NCI-H1436 (cell line): ENCODE measurements at places on chromosomes 7 and 10.

DNA sequence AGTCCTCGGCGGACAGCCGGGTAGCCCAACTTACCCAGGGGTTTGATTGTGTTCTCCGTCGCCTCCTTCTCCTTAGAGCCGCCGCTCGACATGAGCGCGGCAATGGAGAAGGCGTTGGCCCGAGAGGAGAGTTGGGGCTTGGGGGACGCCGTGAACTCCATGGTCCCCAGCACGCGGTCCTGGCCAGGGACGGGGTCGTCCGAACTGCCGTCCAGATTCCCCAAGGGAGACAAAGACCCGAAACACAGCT is 515 bp downstream of the TBX20 start:
- no peak for DNase-seq

DNA sequence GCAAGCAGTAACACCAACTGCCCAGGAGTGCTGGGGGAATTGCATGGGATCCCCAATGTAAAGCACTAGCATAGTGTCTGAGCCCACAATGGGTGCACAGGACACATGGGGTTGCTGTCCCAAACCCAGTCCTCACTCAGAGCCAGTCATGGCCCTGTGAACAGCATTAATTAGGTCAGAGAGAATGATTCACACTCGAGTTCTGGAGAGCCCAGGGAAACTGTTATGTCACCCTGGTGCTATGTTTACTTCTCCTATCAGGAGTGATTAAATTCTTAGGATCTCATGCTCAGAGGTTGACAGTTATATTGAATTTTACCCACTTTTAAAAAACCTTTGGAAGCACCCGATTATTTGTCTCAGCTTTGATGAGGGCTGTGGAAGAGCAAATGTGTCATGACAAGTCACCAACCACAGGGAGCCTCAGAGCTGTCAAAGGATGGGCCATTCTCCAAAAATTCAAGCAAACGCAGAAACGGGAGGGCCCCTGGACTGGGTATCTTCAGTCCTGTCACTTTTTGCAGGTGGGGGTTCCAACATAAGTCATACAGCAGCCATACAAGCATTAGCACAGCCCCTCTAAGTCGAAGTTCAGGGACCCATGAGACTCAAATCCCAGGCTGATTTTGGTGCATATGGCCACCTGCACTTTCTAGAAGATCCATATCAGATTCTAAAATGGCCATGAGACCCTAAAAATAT is 1.3 kb upstream of the RASSF4 start:
- DNase-seq, result no peak

- DNase-seq, result no peak
Observed at GRCh38 chr7:31948029-31948428, 122.2 kb downstream of the PDE1C start.

GRCh38 chr7:112298543-112299100 is 92.1 kb downstream of the ZNF277 start:
- DNase-seq, result no peak

- no peak for DNase-seq
Observed at GRCh38 chr7:12641196-12641595, 46.2 kb upstream of the ARL4A start.

- no peak for DNase-seq
Observed at GRCh38 chr7:121431996-121432395, 35.9 kb upstream of the FAM3C start.
